AG04449 (cell line): ENCODE measurements at places on chromosomes 1 and 21.

- peak; percentile 26 for DNase-seq
These were observed 60.4 kb upstream of the TNFSF4 start for GRCh38 chr1:173267453-173267945.

GRCh38 chr1:78676347-78676982 is 26.8 kb downstream of the IFI44 start:
- peak; percentile 12 for DNase-seq

GRCh38 chr1:224082146-224082545 is 31.8 kb upstream of the FBXO28 start:
- peak; percentile 72 for DNase-seq

DNA sequence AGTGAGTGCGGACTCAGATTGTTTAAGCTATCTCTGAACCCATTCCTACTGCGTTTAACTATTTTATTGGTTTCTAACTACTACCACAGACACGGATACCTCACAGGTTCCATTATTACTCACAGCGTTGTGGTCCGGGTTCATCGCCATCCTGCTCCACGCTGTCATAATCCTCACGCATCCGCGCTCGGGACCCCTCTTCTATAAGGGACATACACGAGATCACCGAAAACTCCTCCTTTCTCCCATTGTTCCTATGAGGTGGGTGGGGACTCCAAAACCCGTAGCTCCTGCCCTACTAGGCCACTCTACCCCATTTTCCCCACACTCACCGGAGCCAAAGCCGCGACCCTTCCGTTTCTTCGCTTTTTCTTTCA is 610 bp downstream of the RBM8A start:
- DNase-seq = no peak

GRCh38 chr1:95953015-95953414 is 719.0 kb downstream of the RWDD3 start:
- no peak for DNase-seq

DNA sequence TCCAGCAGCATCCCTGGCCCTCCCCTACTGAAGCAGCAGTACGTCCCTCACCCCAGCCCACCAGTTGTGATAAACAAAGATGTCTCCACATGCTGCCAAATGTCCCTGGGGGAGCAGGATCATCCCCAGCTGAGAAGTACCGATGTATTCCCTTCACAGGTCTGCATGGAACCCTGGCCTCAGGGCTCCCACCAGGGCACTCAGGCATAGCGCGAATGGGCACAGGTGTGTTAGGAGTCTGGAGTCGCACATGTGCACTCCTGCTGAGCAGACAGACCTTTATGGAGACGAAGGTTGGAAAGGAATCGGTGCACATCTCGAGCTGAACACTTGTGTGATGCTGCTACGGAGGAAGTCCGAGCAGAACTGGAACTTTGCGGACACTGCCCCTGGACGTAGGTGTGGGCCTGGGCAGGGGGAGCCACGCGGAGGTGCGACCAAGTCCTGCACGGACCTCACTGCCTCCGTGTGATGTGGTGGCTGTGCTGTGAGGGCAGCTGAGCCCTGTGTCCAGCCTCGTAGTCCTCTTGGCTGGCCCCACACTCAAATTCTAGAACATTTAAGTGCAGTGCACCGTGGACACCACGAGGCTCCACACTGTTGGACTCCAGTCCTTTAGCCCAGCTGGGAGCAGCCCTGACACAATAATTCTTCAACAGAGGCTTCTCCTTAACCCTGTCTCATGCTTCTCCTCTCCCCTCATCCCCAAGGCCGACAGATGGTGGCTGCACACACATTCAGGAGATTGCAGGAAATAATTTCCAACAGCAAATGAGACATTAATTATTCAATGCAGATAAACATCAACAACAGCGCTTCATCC is 43.4 kb downstream of the RSPH1 start:
- DNase-seq = no peak

DNA sequence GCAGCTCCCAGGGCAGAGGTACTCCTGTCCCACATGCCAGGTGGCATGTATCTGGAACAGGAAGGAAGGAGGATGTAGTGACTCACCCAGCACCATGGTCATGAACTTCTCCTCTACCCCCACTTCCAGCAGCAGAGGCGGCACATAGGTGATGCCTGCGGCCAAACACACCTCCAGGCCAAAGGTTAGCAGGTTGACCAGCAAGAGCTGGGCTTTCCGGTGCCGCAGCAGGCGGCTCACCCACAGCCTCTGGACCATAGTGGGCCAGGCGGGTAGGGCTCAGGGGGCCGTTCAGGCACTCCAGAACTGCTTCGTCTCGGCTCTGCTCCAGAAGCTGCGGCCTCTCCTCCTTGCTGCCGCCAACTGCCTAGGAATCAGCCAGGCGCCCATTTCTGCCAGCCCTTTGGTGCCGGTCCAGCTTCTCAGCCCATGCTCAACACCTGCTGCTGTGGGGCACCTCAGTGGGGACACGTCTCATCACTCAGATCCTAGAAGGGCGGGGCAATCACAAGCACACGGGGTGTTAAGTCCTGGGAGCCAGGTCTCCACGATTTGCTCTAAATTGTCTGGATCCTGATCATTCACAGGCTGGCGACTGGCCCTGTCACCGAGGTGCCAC is 15.8 kb downstream of the SLC45A3 start:
- no peak for DNase-seq

GRCh38 chr1:150159550-150159949 is 9.8 kb downstream of the PLEKHO1 start:
- DNase-seq = no peak

DNA sequence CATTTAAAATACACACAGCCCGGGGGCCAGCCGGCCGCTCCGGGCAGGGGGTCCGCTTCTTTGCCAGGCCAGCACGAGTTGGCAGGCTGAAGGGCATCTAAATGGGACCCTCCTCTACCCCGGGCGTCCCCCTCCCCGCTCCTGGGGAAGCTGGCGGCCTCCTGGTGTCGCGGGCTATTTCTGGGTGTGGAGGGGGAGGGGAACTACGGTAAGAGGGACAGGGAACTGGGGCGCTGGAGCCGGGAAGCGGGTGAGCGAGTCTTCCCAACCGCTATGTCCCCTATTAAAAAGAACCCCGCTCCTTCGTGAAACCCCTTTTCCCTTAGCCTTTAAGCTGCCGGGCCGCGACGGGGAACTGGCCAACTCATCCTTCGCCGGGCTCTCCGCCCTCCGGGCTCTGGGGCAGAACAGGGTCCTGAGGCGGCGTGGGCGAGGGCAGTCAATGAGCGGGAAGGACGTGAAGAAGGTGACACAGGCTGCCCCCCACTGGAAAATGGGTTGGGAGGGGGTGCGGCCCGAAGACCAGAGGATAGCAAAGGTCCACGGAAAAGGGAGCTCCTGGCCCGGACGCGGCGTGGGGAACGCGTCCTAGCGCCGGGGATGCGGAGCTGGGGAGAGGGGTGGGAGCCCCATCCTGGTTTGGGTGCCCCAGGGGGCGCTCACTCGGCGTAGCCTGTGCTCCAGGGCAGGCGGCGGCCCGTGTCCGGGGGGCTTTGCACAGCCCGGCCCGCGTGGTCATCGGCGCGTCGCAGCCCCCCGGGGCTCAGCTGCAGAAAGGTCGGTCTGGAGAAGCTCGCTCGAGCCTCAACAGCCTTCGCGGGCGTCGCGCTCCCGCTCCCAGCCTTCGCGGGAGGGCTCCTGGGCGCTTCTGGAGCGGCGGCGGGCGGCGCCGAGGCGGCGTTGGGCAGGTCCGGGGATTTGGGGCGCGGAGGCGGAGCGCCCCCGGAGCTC is 544 bp downstream of the PPM1J start:
- DNase-seq = no peak

GRCh38 chr1:195733408-195733807 is 874.8 kb downstream of the KCNT2 start:
- no peak for DNase-seq

- no peak for DNase-seq
These were observed 53.7 kb downstream of the TP53BP2 start for GRCh38 chr1:223792046-223792445.

DNA sequence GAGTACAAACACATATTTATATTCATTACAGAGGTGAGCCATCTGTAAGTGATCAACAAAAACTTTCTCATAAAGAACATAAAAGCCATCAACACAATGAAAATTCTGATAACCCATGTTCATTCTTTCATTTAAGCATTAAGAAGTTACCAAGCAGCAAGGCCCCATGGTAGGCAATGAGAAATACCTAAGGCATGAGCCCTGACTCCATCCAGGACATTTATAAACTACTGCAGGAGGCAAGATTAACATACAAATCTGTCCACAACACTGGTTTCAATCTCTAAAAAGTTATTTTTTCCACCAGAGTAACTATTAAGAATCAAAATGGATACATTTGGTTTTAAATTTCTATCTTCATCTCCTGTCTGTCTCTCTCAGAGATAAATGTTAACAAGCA is 76.1 kb downstream of the SIPA1L2 start:
- peak; percentile 42 for DNase-seq

GRCh38 chr1:109237512-109237911 is 11.8 kb upstream of the CELSR2 start:
- no peak for DNase-seq

GRCh38 chr1:30611741-30612309 is 111.6 kb downstream of the MATN1 start:
- no peak for DNase-seq

- DNase-seq = no peak
These were observed 47.2 kb downstream of the GNG12 start for GRCh38 chr1:67785847-67786753.

GRCh38 chr1:76950306-76950705 is 83.0 kb downstream of the ST6GALNAC5 start:
- DNase-seq = no peak

GRCh38 chr1:65339866-65340468 is 30.6 kb downstream of the DNAJC6 start:
- no peak for DNase-seq

DNA sequence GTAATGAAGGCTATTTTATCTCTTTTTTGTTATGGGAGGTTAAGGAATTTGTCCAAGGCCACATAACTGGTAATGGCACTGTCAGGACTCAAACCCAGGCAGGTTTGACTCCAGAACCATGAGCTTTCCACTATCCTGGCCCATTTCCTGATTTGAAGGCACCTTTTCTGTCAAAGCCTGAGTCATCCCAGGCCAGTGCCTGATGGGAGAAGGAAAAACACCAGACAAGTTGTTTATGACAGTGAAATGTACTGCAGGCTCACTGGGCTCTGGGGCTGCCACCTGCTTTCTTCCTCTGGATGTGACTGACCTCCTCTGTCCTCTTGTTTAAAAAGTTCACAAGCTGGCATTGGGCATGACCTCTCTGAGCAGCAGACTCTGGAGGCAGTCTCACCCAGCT is 71.8 kb upstream of the SPATA6 start:
- no peak for DNase-seq

DNA sequence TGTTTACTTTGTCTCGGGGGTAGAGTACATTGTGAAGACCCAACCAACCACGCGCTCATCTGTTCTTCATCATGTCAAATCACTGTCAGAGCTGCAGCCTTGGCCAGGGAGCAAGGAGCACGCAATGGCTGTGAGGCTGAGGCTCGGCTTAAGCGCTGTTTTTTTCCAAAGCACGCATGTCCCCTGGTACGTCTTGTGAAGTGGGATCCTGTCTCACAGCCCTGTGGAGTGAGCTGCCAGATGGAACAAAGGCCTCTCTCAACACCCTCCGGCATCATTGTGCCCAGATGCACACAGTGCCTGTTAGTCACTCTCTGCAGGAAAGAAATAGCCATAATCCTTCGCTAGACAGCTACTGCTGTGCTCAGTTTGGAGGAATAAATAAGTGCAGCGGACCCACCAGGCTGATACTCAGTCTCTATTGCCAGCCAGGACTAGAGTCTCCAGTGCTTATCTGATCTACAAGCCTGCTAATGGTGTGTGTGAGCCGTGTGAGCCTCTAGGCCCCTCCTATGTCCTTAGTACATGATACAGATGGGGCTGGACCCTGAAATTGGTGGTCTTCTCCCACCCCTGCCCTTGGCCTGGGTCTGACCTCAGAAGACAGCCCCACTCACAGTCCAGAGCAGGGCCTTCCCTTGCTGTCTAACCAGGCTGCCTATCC is 91.3 kb upstream of the COA6 start:
- no peak for DNase-seq

DNA sequence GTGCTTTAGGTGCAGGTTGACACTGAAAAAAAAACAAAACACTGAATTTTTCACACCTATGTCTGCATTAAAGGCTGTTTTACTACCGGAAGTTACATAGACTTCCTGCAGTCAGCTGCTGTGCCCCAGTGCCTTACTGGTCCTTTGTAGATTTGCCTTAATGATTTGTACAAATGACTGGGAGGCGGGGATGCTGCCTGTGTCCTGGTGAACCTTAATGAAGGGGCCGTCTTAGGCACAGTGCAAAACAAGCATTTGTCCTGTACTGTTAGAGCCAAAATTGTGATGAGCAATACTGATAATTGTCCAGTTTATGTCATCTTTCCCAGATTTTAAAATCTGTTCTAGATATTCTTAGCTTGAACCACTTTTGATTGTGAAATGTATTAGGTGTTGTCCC is 90.9 kb upstream of the PGD start:
- no peak for DNase-seq

- peak; percentile 69 for DNase-seq
These were observed 18.5 kb downstream of the LRRC41 start for GRCh38 chr1:46284597-46285564.

DNA sequence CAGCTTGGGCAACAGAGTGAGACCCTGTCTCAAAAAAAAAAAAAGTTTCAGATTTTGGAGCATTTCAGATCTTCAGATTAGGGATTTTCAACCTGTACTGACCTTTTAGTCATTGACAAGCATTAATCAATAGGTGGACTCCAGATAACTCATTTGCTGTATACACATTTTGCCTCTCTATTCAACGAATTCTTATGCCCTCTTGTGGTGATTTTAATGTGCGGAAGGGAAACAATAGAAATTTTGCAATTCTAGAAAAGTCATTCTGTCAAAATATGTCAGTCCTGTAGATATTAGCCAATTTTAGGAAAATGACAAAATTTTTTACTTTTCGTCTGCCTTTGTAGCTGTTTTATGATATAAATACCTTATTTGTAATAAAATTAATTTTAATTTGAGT is 11.6 kb upstream of the OR2G2 start:
- no peak for DNase-seq

DNA sequence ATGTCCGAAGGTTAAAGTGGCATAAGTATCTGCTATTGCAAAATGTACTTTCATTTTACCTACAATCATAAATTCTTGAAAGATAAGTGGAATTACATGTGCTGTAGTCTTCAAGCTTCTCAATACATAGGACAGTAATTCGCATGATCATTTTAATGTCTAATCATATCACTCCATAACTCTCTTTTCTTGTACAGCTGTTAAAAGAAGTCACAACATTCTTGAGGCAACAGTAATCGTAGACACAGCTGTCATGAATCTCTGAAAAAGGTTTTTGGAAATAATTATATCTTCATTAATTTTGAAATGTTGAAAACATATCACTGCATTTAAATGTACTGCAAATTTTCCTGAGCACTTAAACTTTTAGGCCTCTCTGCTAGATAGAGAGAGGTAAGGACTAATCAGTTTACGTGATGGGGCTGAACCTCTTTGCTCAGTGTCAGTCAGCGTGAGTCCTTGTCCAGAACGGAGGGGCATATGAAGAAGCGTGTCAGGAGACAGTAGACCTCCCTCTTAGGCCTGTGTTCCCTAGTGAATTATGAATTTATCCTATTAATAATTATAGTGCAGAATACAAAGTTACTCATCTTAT is 133.4 kb downstream of the NEK7 start:
- DNase-seq = no peak

- no peak for DNase-seq
These were observed 17.8 kb downstream of the CASZ1 start for GRCh38 chr1:10778640-10779039.

- DNase-seq = no peak
These were observed 122.1 kb upstream of the SERBP1 start for GRCh38 chr1:67552336-67552759.

GRCh38 chr1:151909167-151910149 is at the start of gene THEM4:
Gene THEM4, minus strand, starts transcription at chr1:151909511. Its CDS starts 53 bp downstream, at chr1:151909458.
- peak; percentile 71 for DNase-seq
